NCI-H1105 (cell line): ENCODE measurements at places on chromosomes 3 and 15.

DNA sequence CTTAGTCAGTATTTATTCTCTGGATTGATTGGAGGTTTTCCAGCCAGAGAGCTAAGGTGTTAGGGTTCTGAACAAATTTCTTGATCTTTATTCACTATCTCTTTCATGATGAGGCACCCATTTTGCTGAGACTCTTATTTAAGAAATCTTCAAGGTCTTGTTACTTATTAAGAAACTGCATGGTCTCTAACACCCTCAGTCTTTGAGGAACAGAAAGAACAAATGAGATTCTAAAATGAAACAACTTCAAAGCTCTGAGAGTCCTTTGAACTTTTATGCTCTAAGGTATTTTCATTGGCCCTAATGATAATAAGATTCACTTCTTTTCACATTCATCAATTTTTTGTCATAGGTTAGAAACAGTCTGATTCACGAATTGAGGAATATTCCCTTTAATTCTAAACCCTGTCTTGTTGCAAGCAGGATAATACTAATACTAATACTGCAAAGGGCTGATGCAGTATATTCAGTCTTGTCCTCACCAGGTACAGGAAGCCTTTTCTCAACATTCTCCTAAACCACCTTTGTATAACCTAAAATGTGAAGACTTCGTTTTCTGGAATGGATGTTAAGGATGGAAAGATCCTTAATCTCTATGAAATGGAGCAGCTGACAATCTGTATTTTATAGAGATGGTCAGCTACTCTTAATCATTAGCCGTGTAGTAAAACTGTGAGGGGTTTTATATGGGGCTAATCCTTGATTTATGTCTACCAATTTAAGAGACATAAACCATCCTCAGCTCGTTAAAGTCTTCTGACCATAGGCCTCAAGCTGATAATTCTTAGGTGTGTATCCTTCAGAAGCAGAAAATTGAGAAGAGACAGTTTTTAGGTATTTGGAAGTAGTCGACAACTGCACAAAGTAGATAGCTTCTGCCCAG is 198.3 kb downstream of the OTOL1 start:
- no peak for DNase-seq

- no peak for DNase-seq
These were observed 108.7 kb downstream of the ST8SIA2 start for GRCh38 chr15:92502336-92502735.

GRCh38 chr15:71411538-71412482 is 296.5 kb downstream of the THSD4 start:
- DNase-seq = no peak

DNA sequence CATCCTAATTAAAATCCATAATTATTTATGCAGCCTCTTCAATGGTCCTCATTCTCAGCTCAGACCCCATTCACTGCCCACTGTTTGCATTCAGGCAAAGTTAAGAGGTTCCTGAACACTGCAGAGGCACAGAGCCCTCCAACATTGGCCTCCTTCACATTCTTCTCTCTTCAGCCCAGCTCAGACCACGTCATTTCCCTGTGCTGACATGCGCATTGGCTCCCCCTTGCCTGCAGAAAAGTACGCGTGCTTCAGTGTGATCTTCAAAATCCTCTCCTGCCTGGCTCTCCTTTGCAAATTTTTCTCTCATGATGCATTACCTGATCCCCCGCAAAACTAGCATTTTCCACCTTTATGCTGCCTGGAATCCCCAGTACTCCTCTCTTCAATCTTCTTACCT is 552.3 kb downstream of the NTRK3 start:
- DNase-seq = no peak

GRCh38 chr3:108998436-108998835 is 44.8 kb upstream of the GUCA1C start:
- peak; percentile 2 for DNase-seq

DNA sequence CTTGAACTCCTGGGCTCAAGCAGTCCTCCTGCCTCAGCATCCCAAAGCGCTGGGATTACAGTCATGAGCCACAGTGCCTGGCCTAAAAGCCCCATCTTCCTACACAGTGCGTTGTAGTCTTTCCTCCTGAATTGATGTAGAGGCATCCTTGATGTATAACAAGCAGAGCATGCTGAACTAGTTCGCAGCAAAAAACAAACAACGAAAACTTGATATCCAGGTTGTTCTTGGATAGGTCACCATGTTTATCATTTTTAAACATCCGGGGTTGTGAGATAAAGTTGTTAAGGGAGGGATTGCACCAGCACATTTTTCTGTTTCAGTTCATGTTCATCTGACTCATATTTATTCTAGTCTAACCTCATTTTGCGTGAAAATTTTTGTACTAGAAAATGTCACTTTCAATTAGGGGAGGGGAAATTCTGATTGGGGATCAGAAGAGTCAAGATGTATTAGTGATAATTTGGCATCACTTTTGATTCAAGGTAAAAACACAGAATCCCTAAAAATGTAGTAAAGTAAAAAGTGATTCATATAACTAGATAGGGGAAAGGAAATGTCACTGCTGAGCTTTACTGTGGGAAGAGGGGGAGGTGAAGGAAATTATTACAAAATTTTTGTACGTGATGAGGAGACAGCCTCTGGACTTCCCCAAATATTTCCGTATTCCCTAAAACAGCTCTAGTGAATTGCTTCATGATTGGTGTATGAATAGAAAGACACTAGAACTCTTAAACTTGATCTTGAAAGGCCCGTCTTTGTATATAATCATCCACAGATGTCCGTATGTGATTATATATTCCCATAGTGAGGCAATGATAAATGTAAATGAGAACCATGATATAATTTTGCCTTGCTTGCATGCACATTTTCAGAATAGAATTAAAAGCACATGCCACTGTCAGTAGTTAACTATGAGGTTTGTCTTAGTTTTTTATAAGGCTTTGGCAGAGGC is 22.9 kb downstream of the RAB8B start:
- DNase-seq = no peak

GRCh38 chr3:186964616-186965015 is 34.3 kb downstream of the ST6GAL1 start:
- no peak for DNase-seq

DNA sequence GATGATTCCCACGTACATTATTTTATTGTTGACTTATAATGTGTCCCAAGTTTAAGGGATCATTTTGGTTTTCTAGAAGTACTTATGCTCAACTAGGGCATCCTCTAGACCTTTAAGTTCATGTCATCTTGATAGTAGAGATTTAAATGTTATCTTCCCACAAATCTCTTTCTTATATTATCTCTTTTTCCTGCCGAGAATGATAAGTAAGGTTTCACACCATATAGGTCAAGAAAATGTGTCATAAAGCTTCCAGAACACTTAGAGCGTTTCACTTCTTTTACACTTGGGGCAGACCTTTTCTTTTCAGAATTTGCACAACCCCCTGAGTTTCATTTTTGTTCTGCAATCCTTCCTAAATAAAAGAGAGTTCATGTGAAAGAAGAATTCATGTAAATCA is 142.0 kb upstream of the CBLB start:
- DNase-seq = no peak

- DNase-seq = no peak
These were observed 40.2 kb downstream of the ARPP21 start for GRCh38 chr3:35679409-35680080.

- no peak for DNase-seq
These were observed 193.6 kb downstream of the UACA start for GRCh38 chr15:70569714-70570231.

DNA sequence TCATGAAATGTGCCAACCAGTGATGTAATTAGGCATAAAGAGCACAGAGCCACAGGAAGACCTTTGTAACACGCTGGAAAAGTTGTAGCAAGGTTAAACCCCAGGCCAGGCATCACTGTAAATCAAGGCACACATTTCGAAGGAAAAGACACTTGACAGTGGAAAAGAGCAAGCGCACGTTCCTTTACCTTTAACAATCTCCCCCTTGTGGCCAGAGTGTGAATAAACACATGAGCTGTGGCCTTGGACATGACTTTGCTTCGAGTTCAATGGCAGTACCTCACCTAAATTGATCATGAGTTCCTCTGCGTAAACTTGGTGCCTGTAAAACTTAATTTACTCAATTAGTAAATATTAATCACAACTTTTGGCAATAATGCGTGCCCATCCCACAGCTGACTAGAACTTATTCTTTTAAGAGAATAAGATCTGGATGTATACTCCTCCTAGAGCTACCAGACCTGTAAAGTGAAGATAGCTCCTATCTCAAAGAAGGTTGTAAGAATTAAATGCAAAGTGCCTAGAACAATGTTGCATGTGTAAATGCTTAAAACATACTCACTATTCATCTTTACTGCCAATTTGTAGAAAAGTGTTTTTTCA is 757.0 kb upstream of the NECTIN3 start:
- DNase-seq = peak; percentile 53

- DNase-seq = no peak
These were observed 57.5 kb downstream of the MAGEF1 start for GRCh38 chr3:184654375-184654774.

- no peak for DNase-seq
These were observed 213.1 kb downstream of the NTRK3 start for GRCh38 chr15:88043396-88043795.

DNA sequence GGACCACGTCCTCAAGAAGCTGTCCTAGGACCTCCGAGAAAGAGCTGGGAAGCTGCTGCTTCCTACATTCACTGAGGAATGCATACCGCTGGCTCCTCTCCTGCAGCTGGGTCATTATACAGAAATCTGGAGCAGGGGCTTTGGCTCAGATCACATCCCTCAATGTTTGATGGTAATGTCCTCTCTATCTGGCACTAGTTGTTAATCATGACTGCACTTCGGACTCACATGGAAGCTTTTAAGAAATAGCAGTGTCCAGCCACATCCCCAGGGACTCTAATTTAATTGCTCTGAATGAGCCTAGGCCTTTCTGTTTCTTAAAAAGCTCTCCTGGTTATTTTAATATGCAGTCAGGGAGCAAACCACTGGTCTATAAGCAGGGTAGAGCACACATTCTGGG is 25.7 kb upstream of the MYRIP start:
- no peak for DNase-seq

DNA sequence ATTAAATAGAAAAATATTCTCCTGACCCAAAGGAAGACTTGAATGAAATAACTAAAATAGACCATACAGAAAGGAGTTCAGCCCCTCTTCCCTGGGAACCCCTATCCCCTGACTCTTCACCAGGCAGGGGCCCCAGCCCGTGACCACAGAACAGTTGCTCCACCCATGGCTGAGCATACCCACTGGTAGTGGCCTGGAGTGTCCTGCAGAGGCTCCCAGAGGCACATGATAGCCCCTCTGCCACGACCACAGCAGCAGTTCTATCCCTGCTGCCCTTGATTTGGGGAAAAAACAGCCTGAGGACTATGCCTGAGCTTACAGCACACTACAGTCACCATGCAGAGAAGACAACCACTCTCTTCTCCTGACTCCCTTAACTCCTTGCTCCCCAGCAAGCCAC is 31.8 kb downstream of the TTC14 start:
- DNase-seq = no peak

DNA sequence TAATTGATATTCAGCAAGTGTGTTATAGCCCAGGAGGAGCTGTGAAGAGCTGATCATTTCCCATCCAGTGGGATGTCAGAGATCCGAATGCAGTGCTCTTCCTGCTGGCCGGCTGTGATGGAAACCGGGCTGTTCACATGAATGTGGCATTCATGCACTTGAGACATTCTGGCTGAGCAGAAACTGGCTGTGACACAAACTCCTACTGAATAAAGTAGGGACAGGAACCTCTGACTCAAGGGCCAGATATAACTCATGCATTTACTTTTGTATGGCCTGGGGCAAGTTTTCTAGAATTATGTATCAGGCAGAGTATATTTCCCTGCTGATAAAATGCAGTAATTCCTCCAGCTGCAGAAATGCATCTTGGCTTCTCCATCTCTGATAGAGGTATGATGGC is 83.4 kb upstream of the FAM3D start:
- no peak for DNase-seq

DNA sequence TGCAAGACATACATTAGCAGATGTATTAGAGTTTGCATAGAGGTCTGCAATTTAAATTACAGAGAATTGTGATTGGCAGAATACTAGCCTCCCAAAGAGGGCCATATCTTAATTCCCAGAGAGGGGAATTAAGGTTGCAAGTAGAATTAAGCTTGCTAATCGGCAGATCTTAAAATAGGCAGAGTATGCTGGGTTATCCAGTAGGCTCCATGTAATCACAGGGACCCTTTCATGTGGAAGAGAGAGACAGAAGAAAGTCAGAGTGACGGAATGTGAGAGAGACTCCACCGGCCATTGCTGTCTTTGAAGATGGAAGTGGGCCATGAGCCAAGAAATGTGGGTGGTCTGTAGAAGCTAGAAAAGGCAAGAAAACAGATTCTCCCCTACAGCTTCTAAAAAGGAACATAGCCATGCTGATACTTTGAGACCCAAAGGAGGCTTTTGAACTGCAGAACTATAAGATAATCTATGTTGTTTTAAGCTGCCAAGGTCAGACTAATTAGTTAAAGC is 38.8 kb downstream of the IMPG2 start:
- DNase-seq = no peak

GRCh38 chr3:30934208-30934550 is 39.7 kb upstream of the GADL1 start:
- DNase-seq = peak; percentile 47

- no peak for DNase-seq
These were observed 11.8 kb upstream of the USP3 start for GRCh38 chr15:63492541-63493077.

- no peak for DNase-seq
These were observed 223.8 kb downstream of the RSRC1 start for GRCh38 chr3:158333736-158334135.

DNA sequence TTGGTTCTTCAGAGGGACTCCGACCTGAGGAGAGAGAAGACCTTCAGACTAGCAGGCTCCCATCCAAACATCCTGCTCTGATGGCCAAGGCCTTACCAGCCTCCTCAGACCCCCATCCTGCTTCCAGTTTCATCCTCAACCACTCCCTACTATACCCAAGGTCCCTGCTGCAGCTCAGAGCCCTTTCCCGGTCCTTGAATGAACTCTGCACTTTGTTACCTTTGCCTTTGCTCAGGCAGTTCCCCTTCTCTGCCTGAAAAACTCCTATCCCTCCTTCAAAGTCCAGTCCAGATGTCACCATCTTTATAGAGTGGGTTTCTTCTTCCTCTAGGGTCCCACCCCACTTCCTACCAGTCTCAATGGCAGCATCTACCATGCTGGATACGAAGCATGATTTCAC is 13.1 kb downstream of the EFCAB12 start:
- DNase-seq = no peak

DNA sequence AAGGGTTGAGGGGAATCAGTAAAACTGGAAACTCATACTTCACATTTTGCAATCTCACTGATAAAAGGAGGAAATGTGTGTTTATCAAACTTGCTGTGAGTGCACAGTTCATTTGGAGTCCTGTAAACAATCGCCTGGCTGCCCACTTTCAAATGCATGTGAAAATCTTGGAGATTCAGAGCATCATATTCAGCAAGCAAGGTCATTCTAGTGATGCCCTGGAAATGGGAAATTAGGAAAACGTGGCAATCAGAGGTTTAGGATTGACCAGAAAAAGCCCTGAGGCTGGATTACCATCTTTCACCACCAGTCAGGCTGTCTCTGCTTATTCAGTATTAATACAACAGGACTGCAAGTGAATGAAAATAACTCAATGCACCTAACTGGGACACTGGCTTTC is 23.9 kb downstream of the DPH6 start:
- no peak for DNase-seq
